ENCODE measurements at places on chromosomes 5 and 9. TPM values are rescaled to one million over a fixed set of nuclear protein-coding genes. Genes with fewer than 3 reads are reported as not detected.

Gene RPS23
- 3,068 TPM for total RNA-seq

Gene DDX31
- 25.5 TPM for total RNA-seq

Gene SPATA31E1
- not detected for total RNA-seq

Gene CKMT2
- total RNA-seq = not detected

Gene ST8SIA4
- total RNA-seq = 0.45 TPM

Gene WNK2
- total RNA-seq = 7.5 TPM

Gene TMEM174
- total RNA-seq = not detected

Gene THBS4
- 0.22 TPM for total RNA-seq

Gene ADAMTS13
- 0.30 TPM for total RNA-seq

Measured in A549 treated with dexamethasone at 1 μM for 4 hours (cell line).